ENCODE measurements at places on chromosomes 7 and 10.

- DNase-seq = no peak
These were observed 49.7 kb downstream of the NRAP start for GRCh38 chr10:113613977-113614690.

- DNase-seq = no peak
These were observed 370.2 kb downstream of the NRG3 start for GRCh38 chr10:82245157-82245556.

GRCh38 chr10:127207081-127207480, 10.7 kb upstream of the INSYN2A start:
- DNase-seq = no peak

GRCh38 chr10:69873135-69873639, 71.5 kb downstream of the COL13A1 start:
- DNase-seq = no peak
